Transverse colon (tissue), 4 donors: ENCODE measurements at places on chromosomes 4 and X.
A peak's percentile ranks its signal among the peaks of the same experiment; 100 is the strongest.

DNA sequence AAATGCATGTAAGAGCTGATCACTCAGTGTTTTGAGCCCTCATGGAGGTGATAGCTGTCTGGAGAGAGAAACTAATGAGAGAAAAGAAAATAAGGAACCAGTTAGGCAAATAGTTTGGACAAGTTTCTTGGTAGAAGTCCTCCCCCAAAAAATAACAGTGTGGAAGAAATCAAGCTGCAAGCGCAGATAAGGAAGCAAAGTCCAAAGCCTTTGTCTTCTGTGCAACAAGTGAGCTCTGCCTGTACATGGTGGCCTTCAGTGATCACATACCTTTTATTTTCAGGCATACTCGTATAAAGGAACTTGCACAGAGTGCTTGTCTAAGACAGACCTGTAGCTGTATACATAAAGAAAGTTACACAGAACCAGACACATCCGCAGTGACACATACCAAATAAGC is 2.5 kb upstream of the UGT2A3 start:
- no peak for DNase-seq

DNA sequence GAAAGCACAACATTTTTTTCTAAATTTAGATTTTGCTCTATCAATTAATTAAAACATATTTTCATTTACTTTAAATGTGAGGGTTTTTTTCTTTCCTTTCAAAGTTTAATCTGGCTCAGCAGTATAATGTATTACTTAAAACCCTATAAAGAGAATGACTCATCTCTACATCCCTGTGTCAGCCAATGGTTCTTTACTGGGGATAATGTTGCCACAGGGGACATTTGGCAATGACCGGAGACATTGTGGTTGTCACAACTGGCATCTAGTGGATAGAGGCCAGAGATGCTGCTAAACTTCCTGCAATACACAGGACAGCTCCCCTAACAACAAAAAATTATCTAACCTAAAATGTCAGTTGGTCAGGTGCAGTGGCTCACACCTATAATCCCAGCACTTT is 53.8 kb downstream of the SYNPO2 start:
- no peak for DNase-seq

DNA sequence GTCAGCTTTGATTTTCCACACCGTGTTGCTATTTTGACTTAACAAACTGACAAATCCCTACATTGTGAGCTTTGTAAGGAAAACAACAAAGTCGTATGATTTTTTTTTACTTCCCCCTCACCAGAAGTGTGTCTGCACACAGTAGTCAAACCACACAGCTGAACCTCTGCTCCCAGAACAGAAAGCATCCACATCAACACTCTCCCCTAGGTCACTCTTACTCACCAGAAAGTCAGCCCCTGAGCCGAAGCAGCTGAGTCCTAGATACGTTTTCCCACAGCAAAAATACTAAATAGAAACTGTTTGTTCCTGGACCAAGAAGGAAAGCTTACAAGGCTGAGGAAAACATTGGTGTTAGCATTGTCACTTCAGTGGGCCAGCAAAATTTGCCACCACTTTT is 305.7 kb downstream of the DHX15 start:
- no peak for DNase-seq

DNA sequence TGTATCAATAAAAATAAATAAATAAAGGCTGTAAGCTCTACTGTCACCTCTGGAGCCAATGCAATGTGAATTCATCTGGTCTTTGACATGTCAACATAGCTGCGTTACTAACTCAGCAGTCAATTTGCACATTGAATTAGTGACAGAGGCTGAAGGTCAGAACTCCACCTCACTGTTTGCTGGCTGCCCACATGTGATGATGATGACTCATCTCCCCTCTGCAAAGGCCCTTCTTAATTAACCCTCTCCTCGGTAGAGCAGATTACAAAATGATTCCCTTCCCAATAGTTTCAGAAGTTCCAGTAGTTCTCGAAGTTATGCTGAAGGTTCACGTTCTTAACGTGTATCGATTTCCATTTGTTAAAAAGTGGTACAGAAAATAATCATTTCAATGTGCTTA is 1626.0 kb upstream of the TENM3 start:
- DNase-seq, result no peak

- DNase-seq, result peak; percentile 83
Measured at GRCh38 chrX:130091980-130092522, 18.2 kb downstream of the ELF4 start.

DNA sequence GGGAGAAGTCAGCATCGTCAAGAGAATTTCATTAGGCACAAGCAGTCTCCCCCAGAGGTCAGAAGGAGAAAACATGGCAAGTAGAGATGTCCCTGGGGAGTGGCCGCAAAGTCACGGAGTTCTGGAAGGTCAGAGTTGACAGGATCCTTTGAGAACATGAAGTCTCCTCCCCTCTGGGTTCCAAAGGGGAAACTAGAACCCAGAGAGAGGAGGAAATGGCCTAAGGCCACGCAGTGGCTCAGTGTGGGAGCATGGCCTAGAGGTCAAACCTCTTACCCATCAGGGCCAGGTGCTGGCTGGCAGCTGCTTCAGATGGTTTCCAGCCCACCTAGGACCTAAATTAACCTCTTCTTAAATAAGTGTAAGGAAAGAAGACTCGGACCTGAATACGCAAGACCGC is 884 bp downstream of the IDH3G start:
- DNase-seq, result no peak

- no peak for DNase-seq
Measured at GRCh38 chr4:151651496-151651895, 109.3 kb downstream of the GATB start.
